ENCODE measurements at places on chromosomes 7 and 10.

DNA sequence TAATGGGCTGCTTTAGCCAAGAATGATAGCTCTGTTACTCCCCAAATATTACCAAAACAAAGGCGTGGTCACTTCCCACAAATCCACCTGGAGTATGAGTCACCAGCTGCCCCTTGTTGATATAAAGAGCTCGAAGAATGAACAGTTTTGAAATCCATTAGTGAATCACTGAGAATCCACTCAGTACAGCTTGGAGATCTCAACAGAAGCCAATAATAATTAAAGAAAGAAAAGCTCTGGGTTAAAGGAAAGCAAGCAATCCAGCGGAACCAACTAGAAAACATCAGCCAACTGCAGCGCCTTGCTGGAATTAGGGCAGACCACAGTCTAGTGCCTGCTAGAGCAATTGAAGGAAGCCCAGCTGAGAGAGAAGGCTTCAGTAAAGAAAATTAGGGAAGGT, 576.0 kb upstream of the C7orf33 start:
- DNase-seq, result no peak

DNA sequence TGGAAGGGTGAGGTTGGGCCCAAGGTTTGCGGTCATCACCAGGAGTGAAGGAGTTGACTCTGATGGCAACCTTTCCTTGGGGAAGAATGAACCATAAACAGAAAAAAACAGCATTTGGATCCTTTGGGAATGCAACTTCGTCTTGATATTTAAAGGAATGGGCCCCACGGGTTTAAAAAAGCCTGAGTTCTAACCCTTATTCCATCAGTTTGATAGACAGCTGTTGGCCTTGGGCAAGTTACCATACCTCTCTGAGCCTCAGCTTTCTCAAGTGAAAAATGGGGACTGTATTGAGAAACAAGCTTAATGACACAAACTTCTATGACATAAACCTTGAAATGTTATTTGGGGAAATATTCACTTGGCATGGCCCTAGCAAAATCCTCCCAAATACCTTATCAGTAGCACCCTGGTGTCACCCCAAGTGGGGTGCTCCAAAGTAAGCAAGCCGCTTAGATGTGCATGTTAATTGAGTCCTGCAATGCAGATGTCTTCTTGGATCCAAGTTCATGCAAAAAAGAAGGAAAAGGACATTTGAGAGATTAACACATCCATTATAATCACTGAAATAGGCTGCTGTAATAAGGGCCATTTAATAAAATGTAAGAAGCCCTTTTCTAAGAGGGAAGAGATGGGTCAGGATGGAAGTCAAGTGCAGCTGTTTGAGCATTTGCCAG, 13.8 kb downstream of the MXI1 start:
- DNase-seq, result no peak

GRCh38 chr10:88062385-88062784, 199.0 kb downstream of the PTEN start:
- DNase-seq, result no peak

GRCh38 chr10:118800920-118801319, 46.1 kb upstream of the CACUL1 start:
- no peak for DNase-seq

DNA sequence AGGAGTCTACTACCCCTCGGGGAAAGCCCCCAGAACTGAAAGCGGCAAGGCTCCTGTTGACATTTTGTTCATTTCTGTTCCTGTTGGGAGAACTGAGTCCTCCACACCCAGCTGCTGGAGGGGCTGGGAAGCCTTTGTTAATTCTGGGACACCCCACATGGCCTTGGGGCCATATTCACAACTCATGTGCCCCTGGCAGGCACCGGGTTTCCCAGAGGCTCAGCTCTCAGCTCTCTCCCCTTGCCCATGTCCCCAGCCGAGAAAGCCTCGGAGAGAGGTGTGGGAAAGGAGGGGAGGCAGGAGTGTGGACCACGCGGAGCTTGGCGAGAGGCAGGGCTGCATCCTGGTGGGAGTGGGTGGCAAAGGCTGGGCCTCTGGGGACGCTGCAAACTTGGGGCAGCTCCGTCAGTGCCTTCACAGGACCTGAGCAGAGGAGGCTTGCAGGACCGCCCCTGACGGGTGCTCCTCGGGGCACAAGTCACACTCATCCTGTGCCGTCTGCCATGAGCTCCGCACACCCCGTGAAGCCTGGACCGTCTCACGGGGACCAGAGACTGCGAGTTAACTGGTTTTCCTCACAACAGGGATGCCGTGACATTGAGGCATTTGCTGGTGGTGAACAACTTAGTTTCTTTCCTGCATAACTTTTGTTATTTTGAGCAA, 140.9 kb downstream of the DNAJB6 start:
- DNase-seq, result no peak

DNA sequence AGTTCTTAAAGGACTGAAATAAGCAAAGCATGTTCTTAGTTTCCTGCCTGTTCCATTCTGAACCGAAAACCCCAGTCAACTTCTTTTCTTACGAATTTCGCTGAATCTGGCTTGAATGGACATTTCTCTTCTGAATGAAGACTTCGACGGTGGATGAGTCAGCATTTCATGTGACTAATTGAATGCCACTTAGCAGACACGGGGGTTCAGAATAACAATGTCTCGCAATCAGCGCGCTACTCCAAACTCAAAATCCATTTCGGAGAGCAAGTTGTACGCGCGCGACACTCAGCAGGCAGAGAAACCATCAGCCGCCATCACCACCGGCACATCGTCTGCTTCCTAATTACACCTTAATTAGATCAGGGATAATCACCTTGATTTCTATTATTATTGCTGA, 239.0 kb upstream of the KLF6 start:
- no peak for DNase-seq
